ENCODE measurements at places on chromosomes 13 and 19.
A peak's percentile ranks its signal among the peaks of the same experiment; 100 is the strongest.

DNA sequence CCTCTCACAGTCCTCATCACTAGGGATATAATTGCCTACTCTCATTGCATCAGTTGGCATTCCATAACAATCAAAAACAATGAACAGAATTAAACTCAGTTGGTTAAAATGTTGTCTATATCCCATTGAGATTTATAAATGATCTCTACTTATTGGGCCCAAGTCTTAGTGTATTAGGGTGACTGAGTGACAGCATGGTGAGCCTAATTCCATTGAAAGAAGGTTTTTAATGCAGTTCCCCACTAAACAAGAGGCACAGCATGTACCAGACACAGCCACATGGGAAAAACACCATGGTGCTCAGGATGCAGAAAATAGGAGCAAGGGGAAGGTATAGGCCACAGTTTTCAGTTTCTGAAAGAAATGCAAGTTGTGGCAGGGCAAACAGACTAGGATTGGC is 208.4 kb downstream of the RFC3 start:
- no peak for DNase-seq

DNA sequence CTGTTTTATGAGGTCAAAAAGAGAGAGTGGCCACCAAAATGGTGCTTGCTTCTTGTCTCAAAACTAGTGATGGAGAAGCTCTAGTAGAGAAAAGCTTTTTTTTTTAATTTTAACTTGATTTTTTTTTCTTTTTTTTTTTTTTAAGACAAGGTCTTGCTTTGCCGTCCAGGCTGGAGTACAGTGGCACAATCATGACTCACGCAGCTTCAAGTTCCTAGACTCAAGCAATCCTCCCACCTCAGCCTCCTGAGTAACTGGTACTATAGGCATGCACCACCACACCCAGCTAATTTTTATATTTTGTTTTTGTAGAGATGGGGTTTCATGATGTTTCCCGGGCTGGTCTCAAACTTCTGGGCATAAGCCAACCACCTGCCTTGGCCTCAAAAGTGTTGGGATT is 279.0 kb downstream of the TBC1D4 start:
- no peak for DNase-seq

DNA sequence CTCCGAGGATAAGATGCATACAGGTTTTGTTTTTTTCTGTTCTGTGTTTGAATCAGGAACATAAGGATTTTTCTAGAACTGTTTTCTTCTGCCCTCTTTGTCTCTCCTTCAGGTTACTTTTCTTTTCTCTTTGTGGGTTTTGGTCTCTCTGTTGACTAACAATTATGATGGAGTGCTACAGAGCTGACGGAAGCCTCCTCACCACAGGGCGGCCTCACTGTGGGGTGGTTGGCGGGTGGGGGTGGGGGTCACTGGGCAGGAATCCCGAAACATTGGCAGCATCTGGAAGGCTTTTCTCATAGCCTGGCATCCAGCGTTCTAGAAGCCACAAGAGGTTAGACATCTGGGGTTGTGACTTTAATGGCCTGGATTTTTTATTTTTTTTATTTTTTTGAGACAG is 12.0 kb upstream of the MATK start:
- DNase-seq, result peak; percentile 54

GRCh38 chr19:2887391-2887914 is 13.3 kb upstream of the ZNF57 start:
- DNase-seq, result no peak

- no peak for DNase-seq
Observed at GRCh38 chr19:16566702-16567101, 5.5 kb downstream of the SLC35E1 start.

- no peak for DNase-seq
Observed at GRCh38 chr13:113814435-113814821, 49.4 kb downstream of the GAS6 start.

- DNase-seq, result no peak
Observed at GRCh38 chr13:27510082-27510481, 59.7 kb upstream of the MTIF3 start.

GRCh38 chr19:50008532-50008931 is 16.6 kb downstream of the VRK3 start:
- DNase-seq, result no peak

DNA sequence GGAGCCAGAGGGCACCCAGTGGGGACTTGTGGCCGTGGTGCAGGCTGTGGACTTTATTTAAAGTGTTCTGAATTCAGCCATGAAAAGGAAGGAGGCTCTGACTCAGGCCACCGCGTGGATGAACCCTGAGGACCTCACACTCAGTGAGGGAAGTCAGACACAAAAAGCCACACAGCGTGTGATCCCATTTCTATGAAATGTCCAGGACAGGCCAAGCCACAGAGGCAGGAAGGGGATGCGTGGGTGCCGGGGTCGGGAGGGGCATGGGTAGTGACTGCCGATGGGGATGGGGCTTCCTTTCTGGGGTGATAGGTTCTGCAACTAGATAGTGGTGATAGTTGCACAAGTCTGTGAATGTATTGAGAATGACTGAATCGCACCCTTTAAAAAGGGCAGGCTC is 8.7 kb upstream of the ZBTB7A start:
- DNase-seq, result peak; percentile 82

DNA sequence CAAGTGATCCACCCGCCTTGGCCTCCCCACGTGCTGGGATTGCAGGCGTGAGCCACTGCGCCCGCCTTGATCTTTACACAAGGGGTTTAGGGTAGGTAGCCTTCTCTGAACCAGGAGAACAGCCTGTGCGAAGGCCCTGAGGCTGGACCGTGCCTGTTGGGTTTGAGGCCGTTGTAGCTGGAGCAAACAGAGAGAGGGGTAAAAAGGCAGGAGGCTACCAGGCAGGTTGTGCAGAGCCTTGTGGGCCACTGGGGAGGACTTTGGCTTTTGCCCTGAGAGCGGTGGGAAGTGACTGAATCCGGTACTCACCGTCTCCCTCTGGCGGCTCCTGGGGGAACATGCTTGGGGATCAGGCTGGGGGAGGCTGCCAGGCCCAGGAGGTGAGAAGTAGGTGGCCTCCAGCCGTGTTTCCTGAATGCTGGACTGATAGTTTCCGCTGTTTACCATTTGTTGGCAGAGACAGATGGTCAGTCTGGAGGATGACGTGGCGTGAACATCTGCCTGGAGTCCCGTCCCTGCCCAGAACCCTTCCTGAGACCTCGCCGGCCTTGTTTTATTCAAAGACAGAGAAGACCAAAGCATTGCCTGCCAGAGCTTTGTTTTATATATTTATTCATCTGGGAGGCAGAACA is 24.6 kb downstream of the SPC24 start:
- DNase-seq, result peak; percentile 79

DNA sequence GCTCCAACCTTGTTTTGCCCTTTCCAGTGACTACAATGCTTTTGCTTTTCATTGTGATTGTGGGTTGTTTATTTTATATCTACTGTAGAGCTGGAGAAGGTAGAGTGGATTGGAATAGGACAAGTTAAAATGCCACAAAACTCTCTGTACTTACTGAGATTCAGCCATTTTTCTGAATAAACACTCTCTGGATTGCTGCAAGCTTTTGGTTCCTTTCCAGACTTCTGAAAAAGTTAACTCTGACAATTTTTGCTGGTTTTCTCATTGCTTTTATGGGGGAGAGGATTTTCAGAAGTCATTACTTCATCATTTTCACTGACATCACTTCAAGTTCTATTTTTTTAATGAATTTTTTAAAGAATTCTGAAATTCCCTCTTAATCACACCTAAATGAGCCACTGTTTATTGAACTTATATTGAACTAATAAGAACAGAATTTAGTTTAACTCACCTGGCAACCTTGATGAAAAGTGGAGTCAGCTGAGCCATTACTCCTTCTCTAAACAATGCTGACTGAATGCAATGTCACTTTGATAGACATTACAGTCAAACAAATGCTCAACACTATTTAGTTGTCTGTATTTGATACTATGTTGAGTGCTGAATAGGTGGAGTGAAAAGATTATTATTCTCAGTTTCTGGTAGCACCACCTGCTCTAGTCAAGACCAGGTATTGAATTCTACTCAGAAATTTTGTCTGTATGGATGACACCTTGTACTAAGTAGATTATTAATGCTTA is 303.5 kb downstream of the DLEU7 start:
- no peak for DNase-seq

- no peak for DNase-seq
Observed at GRCh38 chr13:44147648-44148047, 226.0 kb upstream of the SERP2 start.

GRCh38 chr19:41030651-41031050 is 39.6 kb downstream of the CYP2B6 start:
- DNase-seq, result no peak

GRCh38 chr13:34044660-34045080 is 226.7 kb downstream of the RFC3 start:
- DNase-seq, result no peak

DNA sequence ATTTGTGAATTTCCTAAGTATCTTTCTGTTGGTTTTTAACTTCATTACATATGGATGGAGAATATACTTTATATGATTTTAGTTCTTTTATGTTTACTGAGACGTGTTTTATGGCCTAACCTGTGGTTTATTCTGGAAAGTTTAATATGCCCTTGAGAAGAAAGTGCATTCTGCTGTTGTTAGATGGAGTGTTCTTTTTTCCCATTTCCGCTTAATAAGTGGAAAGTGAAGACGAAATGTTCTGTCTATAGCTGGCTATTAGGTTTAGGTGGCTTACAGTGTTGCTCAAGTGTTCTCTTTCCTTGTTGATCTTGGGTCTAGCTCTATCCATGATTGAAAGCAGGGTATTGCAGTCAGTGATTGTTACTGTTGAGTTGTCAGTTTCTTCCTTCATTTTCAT is 17.2 kb upstream of the TIMM50 start:
- no peak for DNase-seq

- no peak for DNase-seq
Observed at GRCh38 chr13:61144301-61144700, 271.3 kb downstream of the PCDH20 start.

- no peak for DNase-seq
Observed at GRCh38 chr19:1566392-1567115, 1.6 kb downstream of the MEX3D start.

DNA sequence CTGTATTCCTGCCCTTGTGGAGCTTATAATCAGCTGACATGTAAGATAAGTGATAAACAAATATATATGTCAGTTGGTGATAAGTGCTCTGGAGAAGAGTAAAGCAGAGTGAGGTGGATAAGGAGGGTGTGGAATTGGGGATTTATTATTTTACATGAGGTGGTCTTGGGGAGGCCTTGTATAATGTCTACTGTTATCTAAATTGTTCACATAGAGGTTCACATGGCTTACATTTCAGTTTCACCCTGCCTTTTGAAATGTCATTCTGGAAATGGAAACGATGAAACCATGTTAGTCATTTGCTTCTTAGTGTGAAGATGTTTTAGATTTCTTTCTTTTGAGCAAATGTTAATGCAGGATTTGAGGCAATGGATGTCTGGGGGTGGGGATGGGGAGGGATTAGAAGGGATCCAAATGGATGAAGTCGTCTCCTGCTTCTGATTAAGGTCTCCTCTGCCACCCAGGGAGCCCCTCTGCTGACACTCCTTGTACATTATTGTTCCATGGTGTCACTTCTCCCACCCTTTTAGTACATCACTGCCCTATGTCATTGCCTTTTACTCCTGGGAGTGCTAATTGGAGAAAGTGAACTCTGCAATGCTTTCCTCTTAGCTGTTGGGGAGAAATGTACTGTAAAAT is 14.0 kb downstream of the B3GLCT start:
- DNase-seq, result no peak

DNA sequence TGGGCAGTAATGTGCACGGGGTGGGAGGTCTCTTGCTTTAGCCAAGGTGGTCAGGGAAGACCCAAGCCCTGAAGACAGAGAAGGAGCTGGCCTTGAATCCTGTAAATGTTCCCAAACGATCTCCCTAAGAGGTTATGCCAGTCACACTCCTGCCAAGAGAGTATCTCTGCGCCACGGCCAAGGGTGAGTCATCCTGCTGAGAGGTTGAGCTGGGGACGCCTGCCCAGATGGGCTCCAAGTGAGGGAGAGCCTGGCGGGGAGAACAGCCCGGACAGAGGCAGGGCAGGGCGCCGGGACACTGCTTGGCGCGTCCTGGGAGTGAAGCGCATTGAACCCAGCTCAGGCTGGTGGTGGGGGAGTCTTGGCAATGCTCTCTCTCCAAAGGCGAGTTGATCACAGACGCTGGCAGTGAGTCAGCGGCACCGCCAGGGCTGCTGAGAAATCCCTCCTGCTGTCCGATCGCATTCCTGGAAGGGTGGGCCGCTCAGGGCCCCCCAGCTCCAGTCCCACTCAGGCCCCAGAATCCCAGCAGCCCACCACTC is 16.4 kb downstream of the SULT2B1 start:
- no peak for DNase-seq

DNA sequence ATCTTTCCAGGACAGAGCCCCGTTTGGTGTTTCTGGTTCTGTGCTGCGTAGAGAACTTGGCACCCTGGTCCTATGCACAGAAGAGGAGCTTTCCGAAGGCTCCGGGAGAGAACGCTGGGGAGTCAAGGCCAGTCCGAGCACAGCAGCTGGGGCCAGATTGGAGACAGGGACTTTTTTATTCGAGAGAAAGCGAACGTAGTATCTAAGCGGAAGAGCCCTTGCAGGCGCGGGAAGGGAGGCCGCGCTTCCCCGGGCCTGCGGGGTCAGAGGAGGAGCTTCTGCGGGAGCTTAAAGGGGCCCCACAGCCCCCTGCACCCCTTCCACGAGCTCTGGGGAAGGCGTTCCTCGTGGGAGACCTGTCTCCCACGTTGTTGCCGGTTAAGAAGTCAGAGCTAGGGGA is 48.6 kb upstream of the ARHGEF7 start:
- no peak for DNase-seq

DNA sequence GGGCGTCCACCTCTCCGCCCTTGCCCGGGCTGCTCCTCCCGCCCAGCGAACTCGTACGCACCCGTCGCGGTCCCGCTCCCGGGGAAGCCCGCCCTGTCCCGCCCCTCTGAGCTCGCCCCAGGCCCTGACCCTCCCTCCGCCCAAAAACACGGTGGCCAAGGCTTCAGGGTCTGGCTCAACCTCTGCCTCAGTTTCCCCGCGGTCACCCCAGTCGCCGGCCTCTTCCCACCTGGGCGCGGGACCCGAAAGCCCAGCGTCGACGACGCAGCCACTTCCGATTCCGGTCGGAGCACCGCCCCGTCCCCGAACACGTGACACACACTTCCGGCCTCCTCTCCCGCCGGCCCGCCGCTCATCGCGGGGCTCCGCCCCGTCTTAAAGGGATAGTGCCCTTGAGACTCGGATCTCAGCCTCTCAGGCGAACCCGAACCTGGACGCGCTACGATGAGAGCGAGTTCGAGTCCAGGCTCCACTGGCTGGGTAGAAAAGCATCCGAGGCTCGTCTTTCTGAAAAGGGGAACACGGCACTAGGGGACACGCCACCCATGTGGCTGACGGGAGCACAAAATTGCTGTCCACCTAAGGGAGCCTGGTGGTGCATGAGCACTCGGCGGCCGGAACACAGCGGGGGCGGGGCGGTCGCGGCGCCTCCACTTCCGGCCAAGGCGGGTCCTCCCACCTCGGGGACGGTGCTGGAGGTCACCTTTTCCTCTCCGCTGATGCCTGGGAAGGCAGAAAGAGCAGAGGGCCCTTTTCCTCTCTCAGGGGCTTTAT is at the start of gene C19orf25:
TSS of gene C19orf25 (minus strand) at position 282 of the 774 bp plus-strand sequence. CDS start 312 bp downstream, outside the sequence.
- DNase-seq, result peak; percentile 96

- no peak for DNase-seq
Observed at GRCh38 chr13:67803118-67803517, 573.0 kb upstream of the PCDH9 start.

All from activated CD4-positive, alpha-beta memory T cell treated with anti-CD3 and anti-CD28 coated beads for 36 hours (primary cell).